ENCODE measurements at places on chromosomes 1 and 21.

DNA sequence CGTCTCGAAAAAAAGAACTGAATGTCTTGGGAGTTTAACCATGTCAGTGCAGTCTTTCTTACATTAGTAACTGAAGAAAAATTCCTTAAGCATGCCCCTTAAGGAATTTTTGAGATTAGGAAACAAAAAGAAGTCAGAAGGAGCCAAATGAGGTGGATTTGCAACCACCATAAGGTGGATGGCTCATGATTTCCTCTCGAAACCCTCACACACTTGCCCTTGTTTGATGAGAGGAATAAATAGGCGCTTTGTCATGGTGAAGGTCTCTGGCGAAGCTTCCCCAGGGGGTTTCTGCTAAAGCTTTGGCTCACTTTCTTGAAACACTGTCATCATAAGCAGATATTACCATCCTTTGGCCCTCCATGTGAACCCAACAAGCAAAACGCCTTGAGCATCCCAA is 68.2 kb downstream of the POFUT2 start:
- no peak for DNase-seq

DNA sequence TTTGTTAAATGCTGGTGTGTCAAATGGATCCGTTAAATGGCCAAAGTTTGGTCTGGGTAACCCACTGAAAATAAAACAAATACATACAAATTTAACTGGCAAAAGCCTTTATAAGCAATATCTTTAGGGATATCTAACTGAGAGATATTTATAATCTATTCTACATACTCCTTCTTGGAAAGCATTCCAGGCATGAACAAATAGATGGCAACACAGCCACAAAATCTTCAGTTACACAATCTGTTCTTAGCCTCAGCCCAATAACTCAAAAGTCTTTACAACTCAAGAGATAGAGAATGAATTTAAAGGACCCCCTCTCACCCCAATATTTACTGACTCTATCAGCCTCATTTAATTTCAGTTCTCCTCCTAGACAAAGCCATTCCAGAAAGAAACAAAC is 58.7 kb downstream of the NRDC start:
- DNase-seq: no peak

DNA sequence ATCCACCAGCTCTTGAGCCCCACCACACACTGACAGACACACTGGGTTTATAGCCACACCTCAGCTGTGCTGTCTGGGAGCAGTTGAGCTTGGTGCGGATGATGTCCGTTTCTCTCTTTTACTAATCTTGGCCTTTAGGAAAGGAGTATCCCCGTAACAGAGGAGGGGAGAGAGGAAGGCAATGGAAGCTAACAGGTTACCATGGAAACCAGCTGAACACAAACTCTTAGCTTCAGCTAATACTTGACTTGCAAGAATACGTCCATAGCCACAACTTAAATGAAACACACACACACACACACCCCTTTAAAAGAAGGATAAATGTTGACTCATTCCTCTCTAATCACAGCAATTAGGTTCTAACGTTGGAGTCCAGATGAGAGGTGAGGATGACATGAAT is 28.0 kb upstream of the LRRN2 start:
- DNase-seq: no peak

- no peak for DNase-seq
Observed at GRCh38 chr1:41851589-41851988, 67.1 kb downstream of the HIVEP3 start.

DNA sequence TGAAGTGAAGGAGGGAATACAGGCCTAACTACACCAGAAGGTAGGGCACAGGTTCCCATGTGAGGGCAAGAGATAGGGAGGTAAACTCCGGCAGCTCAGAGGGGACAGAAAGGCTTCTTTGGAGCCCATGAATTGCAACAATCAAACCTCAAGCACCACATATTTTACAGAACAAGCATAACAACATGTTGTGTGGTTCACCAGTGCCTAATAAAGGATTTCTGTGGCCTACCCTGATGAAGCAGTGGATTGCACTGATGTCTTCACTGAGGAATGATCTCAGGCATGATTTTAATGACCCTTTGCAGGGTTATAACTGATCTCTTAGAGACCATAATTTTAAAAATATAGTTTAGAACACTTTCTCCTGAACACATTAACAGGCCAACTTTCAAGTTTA is 77.4 kb downstream of the RUNX1 start:
- DNase-seq: no peak

- DNase-seq: no peak
Observed at GRCh38 chr1:112849425-112850033, 106.5 kb downstream of the SLC16A1 start.

DNA sequence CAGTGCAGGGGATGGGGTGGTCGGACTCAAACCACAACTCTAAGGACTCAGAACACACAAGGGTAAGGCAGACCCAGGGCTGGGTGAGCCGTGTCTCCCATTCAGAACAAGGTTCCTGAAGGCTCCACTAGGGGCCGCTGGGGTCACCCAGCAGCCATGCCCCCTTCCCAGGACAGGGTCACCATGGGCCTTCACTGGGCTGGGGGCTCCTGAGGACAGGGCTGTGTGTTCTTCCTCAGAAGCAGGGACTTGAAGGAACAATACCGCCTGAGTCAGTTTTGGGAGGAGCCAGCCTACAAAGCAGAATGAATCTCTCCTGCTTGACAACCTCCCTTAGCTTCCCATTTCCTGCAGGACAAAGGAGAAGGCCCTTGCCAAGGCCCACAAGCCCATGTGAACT is 15.4 kb downstream of the RIMS3 start:
- no peak for DNase-seq

GRCh38 chr1:193210996-193211395 is 24.6 kb upstream of the B3GALT2 start:
- no peak for DNase-seq

GRCh38 chr1:208185801-208186231 is 58.4 kb downstream of the PLXNA2 start:
- no peak for DNase-seq

GRCh38 chr1:15226388-15227255 is 20.4 kb upstream of the FHAD1 start:
- peak; percentile 34 for DNase-seq

DNA sequence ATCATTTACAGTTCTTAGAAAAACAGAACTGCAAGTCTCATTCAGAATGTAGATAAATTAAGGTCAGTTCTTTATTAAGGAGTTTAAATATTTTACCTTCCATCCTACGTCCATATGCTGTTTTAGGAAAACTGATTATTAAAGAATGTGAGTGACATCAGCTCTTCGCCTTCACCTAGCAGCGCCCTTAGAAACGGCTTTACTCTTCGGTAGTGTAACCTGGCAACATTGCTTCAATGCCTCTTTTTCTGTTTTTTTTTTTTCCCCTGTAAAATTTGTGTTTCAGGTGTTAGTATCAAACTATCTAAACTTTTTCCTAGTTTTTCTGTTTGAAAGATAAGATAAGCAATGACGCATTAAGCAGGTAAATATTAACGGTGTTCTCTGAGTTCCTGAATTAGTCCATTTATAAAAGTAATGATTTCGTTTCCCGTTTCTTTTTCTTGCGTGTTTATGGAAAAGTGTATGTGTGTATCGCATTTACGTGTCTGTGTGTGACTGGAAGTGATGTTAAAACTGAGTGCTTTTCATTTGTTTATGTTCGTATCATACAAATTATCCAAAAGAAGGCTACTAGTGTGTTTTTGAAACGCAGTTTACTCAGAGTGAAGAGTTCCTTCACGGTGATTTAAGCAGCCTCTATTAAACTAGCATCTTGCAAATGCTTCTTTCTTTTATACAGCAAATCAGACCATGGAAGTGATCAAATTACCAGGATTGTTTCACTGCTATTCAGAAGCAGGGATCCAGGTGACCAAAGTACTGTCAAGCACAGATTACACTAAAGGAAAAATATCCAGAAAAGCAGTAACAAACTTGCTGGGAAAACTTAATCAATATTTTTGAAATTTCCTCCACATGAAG is 139.0 kb downstream of the SDCCAG8 start:
- no peak for DNase-seq

- no peak for DNase-seq
Observed at GRCh38 chr1:28127617-28128257, 39.3 kb upstream of the EYA3 start.

DNA sequence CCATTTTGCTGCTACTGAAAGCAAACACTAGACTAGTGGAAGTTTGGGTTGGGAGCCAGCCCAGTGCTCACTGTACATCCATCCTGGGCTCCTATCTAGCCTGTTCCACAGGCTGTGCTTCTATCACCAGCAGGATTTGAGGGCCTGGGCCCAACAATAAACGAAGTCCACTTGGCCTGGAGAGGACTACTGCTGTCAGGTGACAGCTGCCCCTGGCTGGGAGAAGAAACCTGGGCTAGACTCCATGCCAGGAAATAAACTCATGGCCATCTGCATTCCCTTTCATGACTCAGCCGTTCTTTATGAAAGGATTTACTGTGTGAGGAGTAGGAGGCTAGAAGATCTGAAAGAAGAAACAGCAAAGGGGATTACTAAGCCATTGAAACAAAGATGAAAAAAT is 35.5 kb downstream of the COLGALT2 start:
- DNase-seq: no peak

- DNase-seq: peak; percentile 44
Observed at GRCh38 chr1:19087737-19088594, 122.1 kb downstream of the UBR4 start.

DNA sequence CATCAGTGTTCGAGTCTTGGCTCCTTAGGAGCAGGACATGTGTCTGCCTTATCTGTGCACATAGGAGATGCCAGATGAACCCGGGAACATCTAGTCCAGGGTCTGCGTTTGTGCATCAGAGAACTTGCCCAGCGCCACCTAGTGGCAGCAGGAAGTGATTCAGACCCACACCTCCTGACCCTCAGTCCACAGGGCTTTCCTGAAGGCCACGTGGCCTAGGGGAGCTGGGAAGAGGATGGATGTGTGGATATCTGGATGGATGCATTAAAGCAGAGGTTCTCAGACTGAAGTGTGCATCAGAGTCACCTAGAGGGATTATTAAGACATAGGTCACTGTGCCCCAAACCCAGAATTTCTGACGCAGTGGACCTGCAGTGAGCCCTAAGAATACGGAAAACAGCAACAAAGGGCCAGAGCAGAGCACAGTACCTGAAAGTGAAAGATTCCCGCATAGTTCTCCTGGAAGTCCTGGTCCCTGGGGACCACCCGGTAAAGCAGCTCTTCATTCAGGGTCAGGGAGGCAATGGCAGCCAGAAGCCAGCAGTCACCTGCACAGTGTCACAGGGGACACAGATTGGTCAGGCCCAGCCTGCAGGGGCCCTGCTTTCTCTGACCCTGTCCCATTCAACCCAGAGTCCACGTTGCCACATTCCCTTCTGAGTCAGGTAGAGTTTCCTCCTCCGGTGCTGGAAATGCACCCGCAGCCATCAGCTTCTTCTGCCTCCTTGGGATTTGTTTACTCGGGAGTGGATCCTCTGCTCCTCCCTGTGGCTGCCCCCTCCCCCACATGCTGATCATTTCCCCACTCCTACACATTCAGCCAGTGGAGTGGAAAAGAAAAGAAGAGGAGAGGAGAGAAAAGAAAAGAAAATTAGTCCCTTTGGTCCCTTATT is 37.0 kb downstream of the CAPN8 start:
- no peak for DNase-seq

DNA sequence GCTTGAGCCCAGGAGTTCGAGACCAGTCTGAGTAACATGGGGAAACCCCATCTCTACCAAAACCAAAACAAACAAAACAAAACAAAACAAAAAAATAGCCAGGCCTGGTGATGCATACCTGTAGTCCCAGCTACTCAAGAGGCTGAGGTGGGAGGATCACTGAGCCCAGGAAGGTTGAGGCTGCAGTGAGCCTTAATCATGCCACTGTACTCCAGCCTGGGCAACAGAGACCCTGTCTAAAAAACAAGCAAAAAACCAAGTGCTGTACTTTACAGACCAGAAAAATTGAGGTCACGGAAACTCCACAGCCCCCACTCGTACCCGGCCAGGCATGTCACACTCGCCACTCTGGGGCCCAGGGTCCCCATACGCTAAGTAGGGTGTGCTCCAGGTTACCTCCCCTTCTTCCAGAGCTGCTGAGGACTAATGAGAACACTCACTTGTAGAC is 22.9 kb downstream of the ATP2B4 start:
- no peak for DNase-seq

DNA sequence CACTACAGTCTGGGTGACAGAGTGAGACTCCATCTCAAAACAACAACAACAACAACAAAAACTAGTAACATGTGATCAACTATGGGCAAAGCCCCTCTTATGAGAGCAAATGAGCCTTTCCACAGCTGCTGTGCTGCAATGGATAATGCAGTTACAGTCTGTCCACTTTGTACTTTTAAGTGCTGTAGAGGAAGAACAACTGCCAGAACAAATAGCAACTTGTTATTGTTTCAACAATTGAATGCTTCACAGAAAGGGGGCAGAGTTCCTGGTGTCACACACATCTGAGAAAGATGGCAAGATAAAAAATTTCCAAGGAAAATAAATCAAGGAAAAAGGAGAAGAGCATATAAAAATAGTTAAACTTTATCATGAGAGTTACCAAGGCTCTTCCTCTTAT is 243.6 kb upstream of the DMRTA2 start:
- DNase-seq: no peak

DNA sequence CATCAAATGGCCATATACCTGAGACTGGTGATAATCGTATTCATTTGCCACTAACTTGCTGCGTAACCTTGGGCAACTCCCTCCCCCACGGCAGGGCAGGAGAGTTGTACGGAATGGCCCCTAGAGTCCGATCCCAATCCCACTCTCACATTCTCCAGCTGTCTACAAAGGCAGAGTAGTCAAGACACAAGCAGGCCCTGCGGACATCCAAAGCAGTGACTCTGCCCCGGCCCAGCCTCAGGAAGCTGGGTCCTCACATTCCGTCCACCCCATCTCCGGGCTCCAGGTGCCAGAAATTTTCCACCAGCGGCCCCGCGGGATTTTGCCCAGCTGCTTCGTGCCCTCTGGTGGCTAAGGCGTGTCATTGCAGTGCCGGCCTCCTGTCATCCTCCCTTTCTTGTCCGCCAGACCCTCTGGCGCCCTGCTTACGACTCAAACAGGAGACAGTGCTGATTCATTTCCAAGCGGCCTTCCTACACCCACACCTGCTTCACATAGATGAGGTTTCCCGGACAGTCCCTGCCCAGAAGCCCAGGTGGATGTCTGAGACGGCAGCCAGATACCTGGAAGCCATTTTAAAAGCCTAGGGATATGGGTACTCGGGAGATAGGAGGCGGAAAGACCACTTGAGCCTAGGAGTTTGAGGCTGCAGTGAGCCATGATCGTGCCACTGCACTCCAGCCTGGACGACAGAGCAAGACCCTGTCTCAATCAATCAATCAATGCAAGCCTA is 2.9 kb upstream of the S100A2 start:
- DNase-seq: peak; percentile 96

DNA sequence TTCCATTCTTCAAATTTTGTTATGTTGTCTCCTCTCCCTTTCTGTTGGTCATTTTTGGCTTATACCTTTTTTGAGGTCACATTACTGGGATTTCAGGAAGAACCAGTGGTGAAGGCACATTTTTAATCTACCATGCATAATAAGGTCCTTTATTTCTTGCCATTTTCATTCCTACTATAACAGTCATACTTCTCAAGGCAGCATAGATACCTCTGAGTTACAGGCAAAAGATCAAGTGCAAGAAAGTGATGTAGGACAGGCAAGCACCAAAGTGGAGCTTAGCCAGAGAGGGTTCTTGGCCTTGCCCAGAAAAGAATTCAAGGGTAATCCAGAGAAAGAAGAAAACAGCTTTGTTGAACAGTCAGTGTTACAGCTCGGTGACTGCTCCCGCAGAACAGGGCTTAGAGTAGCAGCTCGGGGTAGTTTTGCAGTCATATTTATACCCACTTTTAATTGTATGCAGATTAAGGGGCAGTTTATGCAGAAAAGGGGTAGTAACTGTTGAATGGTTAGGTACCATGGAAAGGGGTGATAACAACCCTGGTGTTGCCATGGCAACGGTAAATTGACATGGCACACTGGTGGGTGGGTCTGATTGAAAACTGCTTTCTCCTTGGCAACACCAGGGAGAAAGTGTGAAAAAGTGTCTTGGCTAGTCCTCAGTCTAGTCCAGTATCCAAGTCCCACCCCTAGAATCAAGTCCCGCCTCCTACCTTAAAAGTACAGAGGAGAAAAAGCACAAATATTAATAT is 39.6 kb upstream of the DOCK7 start:
- no peak for DNase-seq

All from posterior vena cava (tissue), 2 donors.